Dermis microvascular lymphatic vessel endothelial cell (primary cell): ENCODE measurements at places on chromosomes 2 and 18. TPM values are rescaled to one million over a fixed set of nuclear protein-coding genes. Genes with fewer than 3 reads are reported as not detected.

DNA sequence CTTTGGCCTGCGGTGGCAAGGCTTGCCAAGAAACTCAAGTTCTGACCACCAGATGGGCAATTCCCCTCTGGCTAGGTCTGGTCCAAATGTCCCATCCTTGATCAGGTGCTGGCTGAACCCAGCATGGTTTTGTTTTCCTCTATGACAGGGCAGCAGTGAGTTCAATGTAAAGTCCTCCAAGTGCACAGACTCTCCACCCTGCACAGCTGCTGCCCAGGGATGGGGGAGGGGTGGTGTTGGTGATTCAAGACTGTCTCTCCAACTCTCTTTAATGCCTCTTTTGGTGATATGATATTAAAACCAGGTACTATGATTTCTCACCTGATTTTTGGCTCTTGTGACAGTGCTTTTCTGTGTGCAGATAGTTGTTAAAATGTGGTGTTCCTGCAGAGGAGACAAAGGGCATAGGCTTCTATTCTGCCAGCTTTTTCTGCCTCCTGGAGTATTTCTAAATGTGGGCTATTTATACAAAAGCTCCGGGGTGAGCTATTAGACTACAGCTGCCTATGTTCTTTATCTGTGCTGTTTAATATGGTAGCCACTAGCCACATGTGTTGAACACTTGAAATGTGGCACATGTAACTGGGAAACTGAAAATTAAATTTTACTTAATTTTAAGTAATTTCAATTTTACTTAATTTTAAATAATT is 64.0 kb upstream of the STK39 start:
- DNase-seq: no peak

- no peak for DNase-seq
Measured at GRCh38 chr2:156470975-156471583, 34.9 kb downstream of the GPD2 start.

DNA sequence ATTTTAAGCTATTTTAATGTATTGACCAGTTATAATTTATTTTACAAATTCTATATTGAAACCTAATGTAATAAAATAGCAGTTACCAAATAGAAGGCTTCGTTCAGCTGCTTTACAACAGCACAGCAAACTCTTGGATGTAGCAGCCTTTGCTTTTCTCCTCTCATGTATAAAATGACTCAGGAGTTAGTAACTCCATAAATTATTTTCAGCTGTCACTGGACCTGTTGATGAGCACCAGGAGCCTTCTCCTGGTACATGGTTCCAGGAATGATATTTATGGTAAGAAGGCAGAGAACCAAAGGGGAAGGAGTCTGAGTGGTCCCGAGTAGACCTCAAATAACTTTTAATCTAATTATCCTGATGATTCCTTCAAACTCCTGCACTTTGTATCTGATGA is 256.4 kb upstream of the NETO1 start:
- DNase-seq: no peak

DNA sequence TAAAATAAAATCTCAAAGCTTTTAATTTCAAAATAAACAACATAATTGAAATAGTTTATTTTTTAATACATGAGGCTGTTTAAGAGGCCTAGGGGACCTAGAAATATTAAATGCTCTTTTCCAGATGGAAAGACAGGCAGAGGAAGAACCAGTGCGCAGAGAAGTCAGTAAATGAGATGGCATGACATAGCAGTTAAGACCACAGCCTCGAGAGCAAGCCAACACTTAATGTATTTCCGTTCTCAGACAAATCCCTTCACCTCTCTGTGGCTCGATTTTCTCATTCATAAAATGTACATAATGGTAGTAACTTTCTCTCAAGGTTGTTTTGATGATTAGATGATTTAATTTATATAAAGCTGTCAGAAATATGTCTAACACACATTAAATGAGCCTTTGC is 405.1 kb upstream of the CWC22 start:
- DNase-seq: peak; percentile 19

- no peak for DNase-seq
Measured at GRCh38 chr2:228352048-228352447, 170.6 kb upstream of the SPHKAP start.

- DNase-seq: no peak
Measured at GRCh38 chr2:237854295-237854694, 5.1 kb upstream of the RAMP1 start.

DNA sequence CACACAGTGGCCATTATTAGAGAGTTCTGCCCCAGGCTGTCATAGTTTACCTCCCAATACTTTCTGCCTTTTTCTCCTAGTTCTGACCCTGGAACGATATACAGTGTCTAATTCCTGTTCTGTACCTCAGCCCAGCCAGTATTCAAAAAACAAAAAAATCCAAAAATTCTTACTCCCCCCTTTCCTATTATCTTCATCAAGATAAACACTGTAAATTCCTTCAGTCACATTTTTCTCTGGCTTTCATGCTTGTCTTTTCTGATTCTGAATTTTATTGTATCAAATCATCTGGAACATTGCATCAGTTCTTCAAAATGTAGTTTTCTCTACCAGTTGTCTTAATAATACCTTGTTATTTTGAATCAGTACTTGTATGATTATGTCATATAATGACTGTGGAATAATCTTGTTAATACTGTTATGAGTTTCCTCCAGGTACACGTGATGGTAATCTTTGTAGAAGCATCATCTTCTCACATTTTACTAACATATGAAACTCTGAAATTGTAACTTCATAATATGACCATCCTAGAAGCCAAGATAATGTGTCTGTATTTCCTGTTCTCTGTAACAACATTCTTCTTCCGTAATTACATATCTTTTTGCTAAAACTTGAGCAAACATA is 79.0 kb upstream of the NOSTRIN start:
- DNase-seq: no peak

DNA sequence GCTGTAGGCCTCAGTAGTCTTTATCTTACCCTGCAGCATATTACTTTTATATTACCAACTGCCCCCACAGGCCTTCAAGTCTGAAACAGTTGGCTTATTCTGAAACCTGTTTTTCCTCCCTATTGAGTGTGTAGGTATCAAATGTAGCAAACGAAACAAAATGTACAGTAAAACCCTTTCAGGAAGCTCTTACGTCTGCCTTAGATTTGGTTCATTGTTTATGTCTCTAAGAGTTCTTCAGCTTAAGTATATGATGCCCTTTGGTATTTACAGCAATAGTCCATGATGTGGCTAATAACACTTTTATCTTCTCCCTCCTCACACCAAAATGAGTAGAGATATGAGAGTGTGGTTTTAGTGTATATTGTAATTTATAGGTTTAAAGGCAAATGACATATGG is 108.8 kb downstream of the DOCK10 start:
- no peak for DNase-seq

GRCh38 chr2:175308005-175308404 is 126.5 kb upstream of the ATP5MC3 start:
- no peak for DNase-seq

DNA sequence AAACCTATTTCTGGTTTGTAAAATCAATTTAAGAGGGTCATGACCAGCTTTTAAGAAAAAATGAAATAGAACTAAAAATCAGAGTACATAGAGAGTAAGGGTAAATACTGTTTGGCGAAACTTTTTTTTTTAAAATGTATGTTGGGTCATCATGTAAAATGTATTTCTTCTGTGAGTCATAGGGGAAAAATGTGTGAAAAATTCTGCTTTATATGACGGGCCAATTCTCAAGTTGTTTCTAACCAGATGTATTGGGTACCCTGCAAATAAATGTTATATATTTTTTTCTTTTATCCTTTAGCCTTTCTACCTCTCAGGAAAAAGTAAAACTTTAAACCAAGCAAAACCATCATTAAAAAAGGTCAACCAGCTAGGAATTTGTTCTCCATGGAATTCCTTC is 13.9 kb downstream of the AFTPH start:
- no peak for DNase-seq

DNA sequence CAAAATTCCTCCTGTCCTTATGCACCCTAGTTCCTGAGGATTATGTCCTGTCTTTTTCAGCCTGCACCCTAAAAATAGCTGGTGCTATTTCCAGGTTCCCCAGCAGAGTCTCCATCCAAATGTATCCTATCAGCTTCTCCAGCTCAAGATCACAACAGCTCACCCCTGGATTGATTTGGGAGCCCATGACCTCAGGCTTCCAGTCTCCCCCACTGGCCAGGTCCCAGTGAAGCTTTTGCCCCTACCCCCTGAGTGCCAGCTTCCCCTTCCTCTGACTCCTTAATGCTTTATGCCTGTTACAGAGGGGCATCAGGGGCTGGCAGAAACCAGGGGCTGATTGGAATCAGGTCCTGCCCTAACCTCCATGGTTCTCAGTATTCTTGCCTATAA is 76.9 kb upstream of the DAPL1 start:
- no peak for DNase-seq

DNA sequence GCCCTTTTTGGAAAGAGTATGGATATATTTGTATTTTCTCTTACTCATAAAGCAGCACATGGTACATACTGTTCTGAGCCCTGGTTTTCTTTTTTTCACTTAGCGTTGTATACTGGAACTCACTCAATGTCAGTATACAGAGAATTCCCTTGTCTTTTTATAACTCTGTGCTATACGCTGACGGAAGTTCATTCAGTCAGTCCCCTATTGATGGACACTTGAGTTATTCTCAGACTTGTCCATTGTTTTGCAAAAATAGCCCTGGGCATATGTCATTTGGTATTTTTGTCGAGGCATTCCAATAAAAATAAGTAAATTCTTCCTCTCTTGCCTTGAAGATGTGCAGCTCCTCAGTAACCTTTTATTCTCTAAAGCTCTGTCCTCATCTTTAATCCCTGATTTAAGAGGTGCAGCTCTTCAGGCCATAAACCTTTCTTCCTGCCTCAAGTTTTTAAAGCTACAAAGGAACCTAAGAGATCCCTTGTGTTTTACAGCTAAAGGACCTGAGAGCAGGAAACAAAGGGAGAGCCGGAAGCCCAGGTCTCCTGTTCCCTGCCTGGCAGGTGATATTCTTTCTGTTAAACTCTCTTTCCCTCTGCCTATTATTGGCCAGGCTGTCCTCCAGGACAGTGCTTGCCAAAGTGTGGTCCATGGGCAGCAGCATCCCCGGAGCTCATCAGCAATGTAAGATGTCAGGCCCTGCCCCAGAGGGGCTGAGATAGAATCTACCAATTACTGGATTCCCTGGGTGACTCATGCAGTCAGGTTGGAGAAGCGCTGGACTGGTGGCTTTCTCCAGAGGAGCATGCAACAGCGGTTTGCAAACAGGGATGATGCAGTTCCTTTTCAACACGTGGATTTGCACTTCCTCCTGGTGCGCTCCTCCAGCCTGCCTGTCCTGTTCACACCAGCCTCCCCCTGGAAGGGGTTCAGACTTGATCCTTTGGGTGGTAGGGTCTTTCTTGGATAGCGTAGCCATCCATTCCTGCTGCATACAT is 158.0 kb downstream of the NEDD4L start:
- peak; percentile 51 for DNase-seq

- no peak for DNase-seq
Measured at GRCh38 chr2:179857236-179857635, 4.2 kb downstream of the ZNF385B start.

- no peak for DNase-seq
Measured at GRCh38 chr2:105890111-105890510, 145.4 kb downstream of the NCK2 start.

GRCh38 chr2:238440331-238440730 is 13.6 kb downstream of the ASB1 start:
- no peak for DNase-seq

DNA sequence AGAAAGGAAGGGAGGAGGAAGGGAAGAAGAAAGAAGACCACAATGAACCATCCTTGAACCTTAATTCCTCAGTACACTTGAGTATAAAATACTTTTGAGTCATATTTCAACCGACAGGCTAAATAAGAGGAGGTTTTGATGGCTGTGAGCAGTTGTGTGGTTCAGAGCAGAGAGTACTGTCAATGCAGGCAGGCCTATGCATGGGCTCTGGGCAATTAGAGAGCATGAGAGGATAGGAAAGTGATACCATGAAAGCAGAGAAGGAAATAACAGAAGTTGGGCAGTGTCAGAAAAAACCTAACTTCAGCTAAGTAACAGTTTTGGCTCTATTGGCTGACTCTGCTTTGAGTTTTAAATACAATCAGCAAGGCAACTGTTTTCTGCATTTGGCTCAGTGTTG is 123.6 kb upstream of the STK17B start:
- no peak for DNase-seq

GRCh38 chr2:8797682-8798081 is 39.7 kb downstream of the KIDINS220 start:
- DNase-seq: no peak

- DNase-seq: no peak
Measured at GRCh38 chr2:21404137-21404536, 280.4 kb downstream of the TDRD15 start.

DNA sequence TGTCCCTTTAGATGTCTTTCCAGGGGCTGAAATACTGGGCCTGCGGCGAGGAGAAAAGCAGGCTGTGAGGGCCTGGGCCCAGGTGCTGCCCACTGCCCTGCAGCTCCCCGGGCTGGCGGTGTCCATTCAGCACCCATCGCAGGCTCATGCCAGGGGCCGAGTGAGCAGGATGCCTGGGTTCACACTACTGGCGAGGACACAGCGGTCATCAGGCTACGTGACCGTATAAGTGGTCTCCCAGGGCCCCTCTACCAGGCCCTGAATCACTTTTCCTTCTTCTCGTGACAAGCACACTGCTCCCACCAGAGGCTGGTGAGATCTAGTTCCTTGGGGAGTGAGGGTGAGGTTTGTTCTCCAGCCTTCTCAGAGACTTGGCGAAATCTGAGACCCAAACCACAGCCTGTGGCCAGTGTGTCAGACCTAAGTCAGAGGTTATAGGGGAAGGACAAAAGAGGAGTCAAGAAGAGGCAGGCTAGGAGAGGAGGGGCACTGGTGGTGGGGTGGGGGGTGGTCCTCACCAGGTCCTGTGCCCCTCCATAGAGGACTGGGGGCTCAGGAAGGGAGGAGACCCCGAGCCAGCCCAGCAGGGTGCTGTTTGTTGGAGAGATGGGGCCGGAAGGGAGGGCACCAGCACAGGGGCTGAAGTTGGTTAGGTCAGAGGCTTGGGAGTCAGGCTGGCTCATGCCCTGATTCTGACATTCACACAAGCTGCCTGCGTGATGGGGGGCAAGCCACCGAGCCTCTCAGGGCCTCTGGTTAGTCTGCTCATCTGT is 6.6 kb upstream of the SEMA4C start:
- no peak for DNase-seq

DNA sequence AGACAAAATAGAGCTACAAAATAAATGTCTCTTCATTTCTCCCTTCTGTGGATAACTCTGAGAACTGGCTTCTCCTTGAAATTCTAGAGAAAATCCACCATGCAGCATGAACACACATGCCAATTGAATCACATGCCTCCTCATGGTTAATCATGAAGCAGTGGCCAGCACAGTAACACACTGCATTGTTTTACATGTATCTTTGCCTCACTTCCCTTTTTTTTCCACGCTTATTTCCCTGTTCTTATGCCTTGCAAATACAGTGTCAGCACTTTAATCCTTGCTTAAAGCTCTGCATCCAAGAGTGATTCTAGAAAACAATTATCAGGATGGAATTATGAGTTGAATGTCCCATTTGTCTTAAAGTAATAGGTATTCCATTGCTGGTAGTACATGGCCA is 50.3 kb upstream of the ZBTB7C start:
- no peak for DNase-seq

- DNase-seq: no peak
Measured at GRCh38 chr18:29664278-29665036, 1378.1 kb downstream of the DSC3 start.

PDCD1 gene
- under 0.01 TPM in 1 of 2 replicates, not detected in the other for total RNA-seq

MEP1B gene
- not detected in 2 replicates for total RNA-seq

ZNF892 gene
- 3.6 and 4.9 TPM in 2 replicates for total RNA-seq

SLC9A2 gene
- not detected in 2 replicates for total RNA-seq

IGFBP5 gene
- total RNA-seq: 0.25 and 0.64 TPM in 2 replicates

STAT4 gene
- total RNA-seq: 0.13 and 0.51 TPM in 2 replicates

ALPP gene
- total RNA-seq: not detected in 2 replicates

G6PC2 gene
- total RNA-seq: not detected in 2 replicates

GPBAR1 gene
- 0.13 TPM in 1 of 2 replicates, not detected in the other for total RNA-seq

KYNU gene
- total RNA-seq: 0.26 TPM in 1 of 2 replicates, not detected in the other

STK25 gene
- total RNA-seq: 276 and 296 TPM in 2 replicates

CRYGD gene
- not detected in 2 replicates for total RNA-seq
